Substantia nigra (tissue), 51 donors: ENCODE measurements at places on chromosomes 4 and X.

- no peak for DNase-seq
Measured at GRCh38 chr4:34046580-34046979, 2197.7 kb downstream of the ARAP2 start.

DNA sequence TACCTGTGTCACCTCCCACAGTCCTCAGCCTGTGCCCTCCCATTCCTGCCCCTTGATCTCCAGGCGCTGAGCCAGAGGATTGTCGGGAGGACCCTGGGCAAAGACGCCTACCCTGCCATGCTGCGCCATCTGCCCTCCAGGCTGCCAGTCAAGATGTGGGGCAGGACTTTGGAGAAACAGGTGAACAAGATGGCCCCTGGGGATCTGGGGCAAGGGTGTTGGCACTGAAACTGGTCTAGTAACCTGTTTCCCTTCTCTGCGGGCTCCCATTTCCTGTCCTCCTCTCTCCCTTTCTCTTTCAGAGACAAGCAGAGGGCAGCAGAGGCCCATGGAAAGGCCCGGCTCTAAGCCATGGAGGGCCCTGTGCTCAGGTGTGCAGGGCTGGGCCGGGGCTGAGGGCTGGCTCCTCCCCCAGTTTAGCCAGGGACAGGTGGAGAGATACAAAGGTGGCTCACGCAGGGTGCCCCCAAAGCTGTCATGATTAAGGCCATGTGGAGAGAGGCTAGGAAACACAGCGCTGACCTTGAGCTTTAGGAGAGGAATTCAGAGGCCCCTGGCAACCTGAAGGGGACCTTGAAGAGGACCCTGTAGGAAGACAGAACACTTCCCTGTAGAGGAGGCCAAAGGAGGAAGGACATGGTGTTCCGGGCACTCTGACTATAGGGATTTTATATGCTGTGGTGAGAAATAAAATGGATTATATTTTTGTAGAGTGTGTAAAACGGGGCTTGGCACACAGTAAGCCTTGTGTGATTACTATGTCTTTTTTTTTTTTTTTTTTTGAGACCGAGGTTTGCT is at the start of gene GLOD5:
Gene GLOD5 (plus strand): TSS at position 74 of the 798 bp plus-strand sequence. CDS start 44 bp downstream, at position 118.
- DNase-seq = no peak

GRCh38 chrX:134691453-134691852 is 33.2 kb upstream of the PLAC1 start:
- DNase-seq = no peak

DNA sequence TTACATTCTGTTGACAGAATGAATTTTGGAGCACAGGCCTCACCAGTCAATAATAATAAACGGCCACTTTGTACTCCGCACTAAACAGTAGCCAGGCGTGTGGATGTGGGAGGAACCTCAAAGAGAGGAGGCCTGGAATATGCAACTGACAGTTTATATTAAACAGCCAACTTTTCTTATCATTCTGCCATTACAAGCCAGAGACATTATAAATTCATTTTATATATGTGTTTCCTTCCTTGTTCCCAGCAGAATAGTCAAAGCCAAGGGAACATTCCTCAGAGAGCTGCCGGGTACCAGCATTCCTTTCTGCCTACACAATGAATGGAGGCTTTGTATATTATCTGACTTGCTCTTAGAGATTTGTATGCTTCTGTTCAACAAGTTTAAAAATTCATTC is 436.5 kb upstream of the FTHL17 start:
- DNase-seq = no peak

GRCh38 chr4:88857588-88857987 is 160.0 kb upstream of the NAP1L5 start:
- DNase-seq = no peak

DNA sequence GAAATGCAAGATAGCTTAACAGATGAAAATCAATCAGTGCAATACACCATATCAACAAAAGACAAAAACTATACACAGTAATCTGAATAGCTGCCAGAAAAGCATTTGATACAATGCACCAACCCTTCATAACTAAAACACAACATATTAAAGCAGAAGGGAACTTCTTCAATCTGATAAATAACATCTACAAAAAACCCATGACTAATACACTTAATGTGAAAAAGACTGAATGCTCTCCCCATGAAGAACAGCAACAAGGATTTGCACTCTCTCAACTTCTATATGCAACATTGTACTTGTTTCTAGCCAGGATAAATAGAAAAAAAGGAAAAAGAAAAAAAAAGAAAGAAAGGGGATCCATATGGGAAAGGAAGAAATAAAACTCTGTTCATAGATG is 139.7 kb downstream of the RBM47 start:
- DNase-seq = no peak

DNA sequence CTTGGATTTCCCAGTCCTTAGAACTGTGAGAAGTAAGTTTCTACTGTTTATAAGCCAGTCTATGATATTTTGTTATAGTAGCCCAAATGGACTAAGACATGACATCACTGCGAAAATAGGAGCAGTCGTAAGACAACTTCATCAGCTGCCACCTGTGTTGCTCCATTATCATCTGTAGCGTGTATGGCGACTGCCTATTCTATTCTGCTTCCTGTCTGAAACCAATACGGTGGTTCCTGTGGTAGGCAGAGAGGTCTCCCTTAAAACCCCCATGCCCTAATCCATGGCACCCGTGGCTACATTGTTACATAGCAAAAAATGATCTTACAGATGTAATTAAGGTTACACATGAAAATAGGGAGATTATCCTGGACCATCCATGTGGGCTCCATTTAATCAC is 105.4 kb upstream of the FAT1 start:
- no peak for DNase-seq

GRCh38 chrX:151912221-151912620 is 468 bp upstream of the MAGEA4 start:
- no peak for DNase-seq

DNA sequence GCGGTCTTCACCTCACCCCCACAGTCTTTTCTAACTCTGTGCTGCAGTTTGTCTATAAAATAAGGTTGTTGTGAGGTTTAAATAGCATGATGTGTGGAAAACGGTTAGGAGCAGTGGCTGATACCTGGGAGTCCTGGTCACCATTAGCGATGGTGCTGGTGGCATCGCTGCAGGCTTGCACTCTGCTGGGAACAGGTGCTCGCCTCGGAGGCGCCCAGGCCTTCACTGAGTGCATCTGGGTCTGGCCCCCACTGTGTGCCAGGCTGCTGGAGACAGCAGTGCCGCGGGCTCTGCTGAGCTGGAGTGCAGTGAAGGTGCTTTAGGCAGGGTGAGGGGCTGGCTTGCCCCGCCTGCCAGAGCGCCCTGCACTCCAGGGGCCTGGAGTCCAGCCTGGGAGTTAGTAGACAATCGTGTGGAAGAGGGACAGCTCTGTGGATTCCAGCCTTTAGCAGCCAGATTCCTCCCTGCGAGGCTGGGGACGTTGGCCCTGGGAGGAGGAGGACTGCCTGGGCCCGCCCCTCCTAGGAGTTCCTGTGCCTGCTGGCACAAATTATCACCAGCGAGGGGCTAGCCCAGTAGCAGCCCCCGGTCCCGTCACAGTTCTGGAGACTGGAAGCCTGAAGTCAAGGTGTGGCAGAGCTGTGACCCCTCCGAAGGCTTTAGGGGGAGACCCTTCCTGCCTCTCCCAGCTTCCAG is 7.3 kb downstream of the RGS12 start:
- DNase-seq = no peak

- DNase-seq = peak; percentile 26
Measured at GRCh38 chrX:14032406-14032805, 2.7 kb upstream of the GEMIN8 start.

- DNase-seq = no peak
Measured at GRCh38 chr4:39054497-39054896, 7.5 kb upstream of the KLHL5 start.

GRCh38 chr4:154030746-154031145 is 241.9 kb upstream of the SFRP2 start:
- DNase-seq = no peak

GRCh38 chr4:113975578-113975977 is 3.9 kb downstream of the ARSJ start:
- no peak for DNase-seq

DNA sequence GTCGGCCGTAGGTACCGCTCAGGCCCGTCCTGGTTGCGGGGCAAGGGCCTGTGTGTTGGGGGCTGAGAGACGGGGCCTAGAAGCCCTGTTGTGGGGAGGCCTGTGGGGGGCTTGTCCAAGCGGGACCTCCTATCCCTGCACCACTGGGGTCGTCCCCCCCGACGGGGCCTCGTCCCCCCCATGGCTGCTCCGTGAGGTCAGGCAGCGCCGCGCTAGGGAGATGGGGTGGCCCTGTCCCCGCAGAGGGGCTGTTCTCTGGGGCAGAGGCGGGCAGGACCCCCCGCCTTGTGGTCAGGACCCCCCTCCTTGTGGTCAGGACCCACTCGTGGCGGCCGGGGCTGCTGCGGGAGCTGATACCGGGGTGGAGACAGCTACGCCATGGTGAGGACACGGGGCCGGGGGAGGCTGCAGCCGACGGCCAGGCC is 12.1 kb upstream of the GTPBP6 start:
- DNase-seq = no peak

- DNase-seq = no peak
Measured at GRCh38 chr4:63316633-63317032, 1092.6 kb downstream of the TECRL start.

GRCh38 chr4:98778206-98778605 is 119.8 kb upstream of the TSPAN5 start:
- no peak for DNase-seq

DNA sequence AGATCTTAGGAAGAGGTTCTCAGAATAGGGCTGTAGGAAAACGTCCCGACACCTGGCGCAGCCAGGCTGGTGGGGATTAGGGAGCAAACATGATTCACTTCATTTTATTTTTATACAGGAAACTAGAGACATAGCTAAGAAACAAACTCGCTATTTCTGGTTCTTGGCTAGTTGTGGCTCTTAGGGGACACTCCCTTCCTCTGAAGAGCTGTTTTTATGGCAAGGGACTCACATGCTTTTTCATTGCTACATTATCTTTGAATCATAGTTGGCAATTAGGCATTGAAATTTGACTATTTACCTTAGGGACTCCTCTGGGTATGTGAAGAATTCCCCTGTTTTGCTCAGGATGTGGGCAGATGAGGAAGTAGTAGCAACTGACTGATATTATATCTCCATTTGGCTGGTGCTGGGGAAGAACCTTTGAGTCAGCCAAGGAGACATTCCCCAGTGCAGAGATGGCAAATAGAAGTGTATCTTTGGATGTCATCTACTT is 174.5 kb downstream of the SMIM20 start:
- no peak for DNase-seq

DNA sequence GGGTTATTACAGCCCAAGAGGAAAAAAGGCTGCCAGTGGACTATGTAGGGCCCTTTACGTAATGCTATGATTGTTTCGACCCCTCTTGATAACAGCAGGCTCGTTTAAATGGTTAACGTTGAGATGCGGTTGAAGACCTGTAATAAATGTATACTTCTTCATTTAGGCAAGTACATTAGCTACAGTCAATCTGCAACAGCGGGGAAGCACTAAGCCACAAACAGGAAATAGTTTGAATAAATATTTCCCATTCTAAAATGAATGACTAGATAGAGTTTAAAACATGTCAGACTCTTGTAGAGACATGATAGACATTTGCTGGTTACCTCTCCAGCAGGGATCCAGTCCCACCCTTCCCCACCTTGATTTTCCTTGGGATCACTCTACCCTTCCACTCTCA is 38.1 kb upstream of the STIM2 start:
- DNase-seq = no peak

DNA sequence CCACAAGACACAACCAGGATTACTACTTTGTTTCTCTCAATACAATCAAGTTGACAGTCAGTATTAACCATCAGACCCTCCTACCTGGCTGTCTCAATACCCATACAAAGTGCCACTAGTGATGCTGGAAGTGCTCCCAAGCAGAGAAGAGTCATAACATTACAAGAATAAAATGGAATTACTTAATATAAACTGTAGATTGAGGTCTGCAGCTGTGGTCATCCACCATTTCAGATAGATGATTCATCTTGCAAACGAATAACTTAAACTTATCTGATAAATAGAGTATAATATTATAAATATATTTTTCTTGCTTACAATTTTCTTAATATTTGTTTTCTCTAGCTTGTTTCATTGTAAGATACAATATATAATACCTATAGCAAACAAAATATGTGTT is 1034.2 kb upstream of the PCDH10 start:
- no peak for DNase-seq

GRCh38 chr4:85807247-85807950 is 332.4 kb downstream of the ARHGAP24 start:
- DNase-seq = no peak

DNA sequence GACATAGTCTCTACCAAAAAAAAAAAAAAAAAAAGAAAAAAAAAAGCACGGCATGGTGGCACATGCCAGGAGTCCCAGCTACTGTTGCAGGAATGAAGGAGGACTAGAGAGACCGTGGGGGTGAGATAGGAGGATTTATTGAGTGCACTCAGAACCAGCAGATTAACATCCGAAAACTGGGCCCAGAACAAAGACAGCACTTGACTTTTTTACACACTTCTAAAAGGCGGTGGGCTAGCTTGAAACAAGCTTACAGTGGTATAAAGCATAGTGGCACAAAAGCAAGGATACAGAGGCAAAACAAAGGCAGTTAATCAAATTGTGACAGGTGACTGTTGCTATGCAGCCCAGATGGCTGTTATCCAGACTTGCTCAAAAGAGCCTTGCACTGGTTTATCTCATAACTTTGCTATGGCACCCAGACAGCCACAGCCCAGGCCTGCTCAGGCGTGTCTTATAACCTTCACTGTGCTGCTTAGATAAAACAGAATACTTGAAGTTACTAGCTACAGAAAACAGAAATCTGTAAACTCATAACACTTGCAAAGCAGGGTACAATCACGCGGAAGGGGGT is 9.9 kb upstream of the PI4K2B start:
- no peak for DNase-seq

DNA sequence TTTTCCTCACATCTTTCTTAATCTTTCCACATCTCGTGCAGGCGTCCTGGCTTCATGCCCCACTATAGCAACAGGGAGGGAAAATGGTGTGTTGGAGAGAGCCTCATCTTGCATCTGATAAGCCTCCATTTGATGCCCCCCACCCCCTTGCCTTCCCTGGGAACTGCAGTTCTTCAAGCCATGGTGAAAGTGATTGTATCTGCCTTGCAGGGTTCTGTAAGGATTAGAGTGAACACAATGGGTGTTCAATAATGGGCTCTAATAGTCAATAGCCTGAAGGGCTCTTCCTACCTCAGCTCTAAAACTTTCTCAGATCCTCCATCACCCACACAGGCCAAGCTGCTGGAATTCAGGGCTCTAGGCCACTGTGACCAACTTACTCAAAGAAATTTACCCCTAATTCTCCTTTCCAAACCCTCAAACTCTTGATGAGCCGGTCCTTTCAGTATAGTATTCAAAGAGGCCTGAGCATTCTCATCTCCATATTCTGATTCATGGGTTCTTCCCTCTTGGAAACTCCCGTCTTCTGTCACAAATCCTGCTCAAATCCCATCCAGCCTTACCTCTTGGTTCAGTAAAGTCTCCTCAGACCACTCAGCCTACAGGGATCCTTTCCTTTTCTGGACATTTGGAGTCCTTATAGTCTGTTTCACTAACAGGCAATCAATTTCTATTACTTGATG is 128.3 kb upstream of the TRIM2 start:
- no peak for DNase-seq

GRCh38 chr4:83340692-83341343 is 6.2 kb upstream of the HPSE start:
- no peak for DNase-seq

GRCh38 chr4:2800691-2801596 is 8.1 kb downstream of the SH3BP2 start:
- no peak for DNase-seq

GRCh38 chr4:127162741-127163140 is 470.0 kb upstream of the INTU start:
- no peak for DNase-seq
